Fibroblast of skin of back (primary cell): ENCODE measurements at places on chromosomes 13 and 19.

DNA sequence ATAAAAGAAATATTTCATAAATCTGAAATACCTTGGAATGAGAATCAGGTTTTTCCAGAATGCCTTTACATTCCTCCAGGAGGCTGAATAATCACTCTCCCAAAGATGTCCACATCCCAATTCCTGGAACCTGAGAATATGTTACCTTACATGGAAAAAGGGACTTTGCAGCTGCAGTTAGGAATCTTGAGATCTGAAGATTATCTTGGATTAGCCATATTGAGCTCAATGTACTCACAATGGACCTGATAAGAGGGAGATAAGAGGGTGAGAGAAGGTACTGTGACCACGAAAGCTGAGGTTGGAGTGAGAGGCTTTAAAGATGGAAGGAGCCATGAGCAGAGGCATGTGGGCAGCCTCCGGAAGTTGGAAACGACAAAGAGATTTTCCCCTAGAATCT is 36.8 kb upstream of the MBNL2 start:
- no peak for DNase-seq

DNA sequence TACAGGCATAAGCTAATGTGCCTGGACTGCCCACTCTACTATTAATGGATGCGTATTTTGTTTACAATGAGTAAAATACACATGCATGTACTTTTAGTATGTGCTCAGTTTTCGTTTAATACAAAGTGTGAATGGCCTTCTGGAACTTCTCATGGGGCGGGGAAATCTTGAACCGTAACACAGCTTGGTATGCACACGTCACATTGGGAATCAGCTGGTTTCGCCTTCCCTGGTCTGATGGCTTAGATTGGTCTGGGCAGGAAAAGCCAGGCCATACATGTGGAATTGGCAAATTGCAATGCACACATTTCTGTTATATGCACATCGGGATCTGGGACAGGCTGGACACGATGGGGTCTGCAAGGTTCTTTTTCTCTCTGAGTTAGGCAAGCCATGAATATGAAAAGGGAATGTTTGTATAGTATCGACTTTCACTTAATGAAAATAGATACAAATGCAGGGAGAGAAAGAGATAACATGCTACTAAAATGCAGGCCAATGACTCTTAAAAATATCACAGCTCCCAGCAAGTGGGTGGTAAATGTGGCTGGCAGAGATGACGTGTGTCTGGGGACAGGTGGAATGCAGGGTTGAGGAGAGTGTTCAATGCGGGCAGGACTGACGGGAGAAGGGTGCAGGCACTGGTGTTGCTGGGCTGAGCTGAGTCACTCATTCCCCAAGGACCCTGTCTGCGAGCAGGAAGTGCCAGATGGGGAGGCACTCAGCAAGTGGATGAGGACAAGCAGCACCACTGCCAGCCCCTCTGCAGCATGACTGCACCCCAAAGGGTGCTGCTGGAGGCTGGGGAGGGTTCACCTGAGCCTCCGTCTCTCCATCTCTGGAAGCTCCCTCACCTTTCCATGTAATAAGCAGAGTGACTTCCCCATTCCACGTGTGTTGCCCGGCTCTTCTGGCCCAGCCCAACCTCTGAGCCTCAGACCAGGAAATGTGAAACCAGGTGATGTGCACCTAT is 204.0 kb upstream of the GPR12 start:
- DNase-seq = peak; percentile 37

DNA sequence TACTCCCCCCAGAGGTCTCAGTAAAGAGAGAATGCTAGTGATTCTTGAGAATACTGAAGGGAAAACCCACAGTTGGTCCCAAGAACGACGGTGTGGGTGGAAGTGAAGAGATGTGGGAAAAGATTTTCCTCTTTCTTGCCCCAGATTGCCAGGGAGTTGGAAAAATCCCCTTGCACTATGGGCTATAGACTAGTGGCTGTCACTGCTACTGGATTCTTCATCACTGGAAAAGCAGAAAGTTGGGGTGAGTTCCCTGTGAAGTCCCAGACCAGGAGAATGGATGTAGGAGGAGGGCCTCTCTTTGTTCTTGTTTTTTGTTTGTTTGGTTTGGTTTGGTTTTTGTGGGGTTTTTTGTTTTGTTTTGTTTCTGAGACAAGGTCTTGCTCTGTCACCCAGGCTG is 11.4 kb downstream of the LYPD3 start:
- DNase-seq = no peak

DNA sequence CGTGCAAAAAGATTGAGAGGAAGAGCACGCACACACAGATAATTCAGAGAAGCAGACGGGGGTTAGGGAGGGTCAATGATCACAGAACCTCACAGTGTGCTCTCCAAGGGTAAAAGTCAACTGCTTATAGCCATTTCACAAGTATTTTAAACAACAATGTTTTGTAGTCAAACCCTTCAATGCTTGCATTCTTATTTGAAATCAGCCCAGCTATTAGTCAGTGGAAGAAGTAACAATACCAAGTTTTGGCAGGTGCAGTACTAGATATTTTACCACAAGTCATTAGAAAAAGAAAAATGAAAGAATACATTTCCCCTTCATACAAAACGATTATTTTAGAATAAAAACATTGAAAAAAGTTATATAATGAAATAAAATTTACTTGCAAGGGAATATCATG is 2.6 kb downstream of the CSNK1A1L start:
- DNase-seq = no peak

- no peak for DNase-seq
Observed at GRCh38 chr13:101817898-101818297, 365.4 kb downstream of the ITGBL1 start.

DNA sequence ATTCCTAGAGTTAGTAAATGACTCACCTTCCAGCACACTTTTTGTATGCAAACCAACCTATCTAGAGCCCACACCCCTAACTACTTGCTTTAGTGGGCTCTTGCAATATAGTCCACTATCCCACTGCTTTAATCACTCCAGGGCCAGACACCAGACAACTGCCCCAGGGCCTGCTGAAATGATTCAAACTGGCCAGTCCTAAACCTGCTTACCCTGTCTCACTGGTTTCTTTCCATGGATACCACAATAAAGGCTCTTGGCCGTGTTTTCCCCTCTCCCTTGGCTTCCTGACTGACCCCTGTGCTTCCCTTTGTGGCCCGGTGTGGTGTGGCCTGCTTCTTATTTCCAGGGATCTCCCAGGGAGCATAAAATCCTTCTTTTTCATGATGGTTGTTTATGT is 14.6 kb downstream of the HS6ST3 start:
- DNase-seq = no peak

- DNase-seq = peak; percentile 80
Observed at GRCh38 chr13:83881917-83882605, at the start of gene SLITRK1. Gene SLITRK1 (minus strand): TSS chr13:83882474. CDS start chr13:83881507, 967 bp downstream.

GRCh38 chr19:4849019-4849418 is 17.5 kb upstream of the TICAM1 start:
- no peak for DNase-seq

DNA sequence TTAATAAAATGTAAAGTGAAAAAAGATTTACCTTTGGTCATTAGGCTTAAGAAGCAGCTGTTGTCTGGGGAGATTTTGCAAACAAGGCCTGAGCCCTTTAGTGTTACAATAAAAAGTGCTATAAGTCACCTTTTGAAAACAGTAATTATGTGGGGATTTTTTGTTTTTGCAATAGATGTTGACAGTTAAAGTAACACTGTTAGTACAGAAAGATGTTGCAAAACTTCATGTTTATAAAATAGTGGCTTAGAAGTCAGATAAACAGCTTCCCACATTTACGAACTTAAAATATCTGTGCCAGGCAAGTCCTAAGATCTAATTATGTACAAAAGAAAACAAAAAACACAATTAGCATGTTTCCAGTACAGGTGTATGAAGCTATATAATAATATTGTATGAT is 138.0 kb upstream of the IRS2 start:
- no peak for DNase-seq

GRCh38 chr13:65499256-65499655 is 1730.9 kb downstream of the PCDH9 start:
- no peak for DNase-seq

- no peak for DNase-seq
Observed at GRCh38 chr19:49541914-49542313, 14.1 kb downstream of the RCN3 start.

DNA sequence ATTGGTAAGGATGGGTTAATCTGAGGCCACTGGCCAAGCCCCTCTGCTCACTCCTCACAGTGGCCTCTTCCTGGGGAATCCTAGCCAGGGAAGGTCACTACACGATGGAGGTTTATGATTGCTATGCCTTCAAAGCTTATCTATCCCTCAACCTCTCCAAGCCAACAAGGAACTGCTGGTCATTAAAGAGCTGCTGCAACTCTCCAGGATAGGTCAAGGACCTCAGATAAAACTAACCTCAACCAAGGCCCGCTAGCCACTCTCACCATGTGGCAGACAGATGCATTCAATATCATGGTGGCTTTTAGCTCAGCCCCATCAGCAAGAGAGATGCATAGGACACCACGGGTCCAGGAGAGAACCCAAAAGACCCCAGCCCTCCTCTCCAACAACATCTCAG is 71.6 kb downstream of the SERTM1 start:
- DNase-seq = no peak

DNA sequence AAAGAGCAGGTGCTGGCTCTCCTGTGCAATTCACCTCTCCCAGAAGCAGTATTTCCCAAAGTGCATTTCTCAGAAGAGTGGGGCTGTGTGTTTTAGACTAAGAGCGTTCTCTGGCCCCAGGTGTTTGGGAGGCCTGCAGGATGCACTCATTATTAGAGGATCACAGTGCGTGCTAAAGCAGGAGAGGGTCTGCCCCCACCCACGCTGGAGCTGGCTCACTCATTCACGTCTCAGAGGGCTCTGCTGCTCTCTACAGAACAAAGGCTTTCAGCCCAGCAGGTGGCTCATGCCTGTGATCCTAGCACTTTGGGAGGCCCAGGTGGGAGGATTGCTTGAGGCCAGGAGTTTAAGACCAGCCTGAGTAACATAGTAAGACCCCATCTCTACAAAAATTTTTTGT is 756.7 kb downstream of the UQCRFS1 start:
- DNase-seq = no peak

DNA sequence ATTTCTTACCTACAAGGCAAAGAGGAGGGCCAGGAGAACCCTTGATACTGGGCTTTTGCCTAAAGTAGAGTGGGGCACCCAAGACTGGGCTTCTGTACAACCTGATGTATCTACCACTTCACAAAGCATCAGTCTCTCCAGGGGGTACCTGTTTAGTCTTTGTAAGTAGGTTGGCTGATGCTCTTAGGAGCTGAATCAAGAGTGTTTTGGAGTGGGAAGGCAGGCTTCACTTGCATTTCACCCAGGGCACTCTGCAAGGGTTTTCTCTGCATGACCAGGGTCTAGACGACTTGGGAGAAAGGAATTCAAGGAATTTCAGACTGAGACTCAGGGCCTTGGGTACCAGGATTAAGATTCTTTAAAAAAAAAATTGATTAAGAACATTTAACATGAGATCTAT is 361.5 kb downstream of the RFC3 start:
- DNase-seq = peak; percentile 63

GRCh38 chr19:51651216-51651846 is 4.7 kb upstream of the SIGLEC14 start:
- DNase-seq = no peak

GRCh38 chr13:36919171-36919832 is 736 bp downstream of the SMAD9 start:
- DNase-seq = peak; percentile 53

DNA sequence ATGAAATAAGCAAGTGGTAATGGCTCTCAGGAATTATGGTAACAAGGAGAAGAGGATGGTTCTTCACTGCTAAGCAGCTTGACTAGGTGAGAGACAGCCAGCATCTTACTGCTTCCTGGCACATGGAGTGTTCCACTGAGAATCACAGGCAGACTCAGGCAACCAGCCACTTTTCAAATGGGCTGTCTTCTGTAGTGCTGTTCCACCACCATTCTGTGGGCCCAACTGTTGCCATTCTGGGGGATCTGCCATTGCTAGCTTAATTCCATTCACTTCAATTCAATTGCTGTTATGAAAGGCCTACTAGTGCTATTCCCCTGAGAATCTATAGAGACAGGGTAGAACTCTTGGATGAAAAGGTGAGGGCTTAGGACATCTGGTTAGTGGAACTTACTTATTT is 341.9 kb downstream of the KCNRG start:
- DNase-seq = no peak

DNA sequence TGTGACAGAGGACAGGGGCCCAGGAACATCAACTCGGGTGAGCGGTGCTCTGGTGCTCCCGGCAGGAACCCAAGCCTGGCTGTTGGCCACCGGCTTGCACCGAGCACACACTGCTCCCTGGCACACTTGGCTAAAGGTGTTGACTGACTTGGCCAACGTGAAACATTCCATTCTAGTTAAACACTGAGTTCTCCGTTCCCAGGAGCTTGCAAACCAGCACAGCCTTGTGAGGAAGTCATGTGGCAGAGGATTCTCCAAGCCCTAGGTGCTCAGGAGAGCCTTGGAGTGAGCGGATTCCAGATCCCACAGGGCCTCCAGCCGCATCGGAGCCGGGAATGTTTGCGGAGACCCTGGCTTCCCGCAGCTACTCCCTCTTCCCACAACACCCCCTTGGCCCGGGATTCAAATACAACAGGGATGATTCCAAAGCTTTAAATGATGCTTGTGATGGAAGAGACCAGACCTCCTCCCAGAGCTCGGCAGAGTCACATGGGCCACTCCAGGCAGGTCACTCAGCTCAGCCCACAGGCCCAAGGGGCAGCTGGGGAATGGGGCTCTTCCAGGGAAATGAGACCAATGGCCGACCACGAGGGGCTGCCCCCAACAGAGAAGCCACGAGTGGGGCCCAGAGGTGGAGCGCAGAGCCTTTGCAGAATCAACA is 2.9 kb downstream of the C13orf46 start:
- no peak for DNase-seq

GRCh38 chr19:35294328-35294727 is 2.4 kb downstream of the MAG start:
- no peak for DNase-seq

DNA sequence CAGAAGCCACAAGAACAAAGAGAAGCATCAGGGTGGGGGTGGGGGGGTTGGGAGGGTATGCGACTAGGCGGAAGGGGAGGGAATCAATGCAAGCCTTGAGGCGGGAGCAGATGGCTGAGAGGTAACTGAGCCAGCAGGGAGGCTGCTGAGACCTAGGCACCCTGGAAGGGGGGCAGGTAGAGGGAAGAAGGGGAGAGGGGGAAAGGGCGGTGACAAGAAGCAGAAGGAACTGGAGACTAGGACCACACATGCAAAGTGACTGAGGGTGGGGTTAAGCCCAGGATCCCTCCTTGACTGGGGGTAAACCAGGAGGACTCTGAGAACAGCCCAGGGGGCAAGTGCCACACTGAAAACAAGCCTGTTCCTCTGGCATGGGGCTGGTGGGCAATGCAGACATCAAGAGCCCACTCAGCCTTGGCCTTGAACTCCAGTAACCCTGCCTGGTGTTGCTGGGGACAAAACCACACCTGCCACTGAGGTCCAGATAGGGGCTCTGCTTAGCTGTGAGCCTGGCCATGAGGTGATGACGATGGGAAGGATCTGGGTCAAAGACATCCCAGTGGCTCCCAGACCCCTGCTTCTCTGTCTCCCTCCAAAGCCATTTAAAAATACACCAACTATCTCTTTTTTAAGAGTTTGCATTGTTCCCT is 20.3 kb downstream of the OPA3 start:
- no peak for DNase-seq

- peak; percentile 56 for DNase-seq
Observed at GRCh38 chr19:35557539-35558399, 5.7 kb downstream of the ATP4A start.
